ENCODE measurements at places on chromosomes 6 and 20.

DNA sequence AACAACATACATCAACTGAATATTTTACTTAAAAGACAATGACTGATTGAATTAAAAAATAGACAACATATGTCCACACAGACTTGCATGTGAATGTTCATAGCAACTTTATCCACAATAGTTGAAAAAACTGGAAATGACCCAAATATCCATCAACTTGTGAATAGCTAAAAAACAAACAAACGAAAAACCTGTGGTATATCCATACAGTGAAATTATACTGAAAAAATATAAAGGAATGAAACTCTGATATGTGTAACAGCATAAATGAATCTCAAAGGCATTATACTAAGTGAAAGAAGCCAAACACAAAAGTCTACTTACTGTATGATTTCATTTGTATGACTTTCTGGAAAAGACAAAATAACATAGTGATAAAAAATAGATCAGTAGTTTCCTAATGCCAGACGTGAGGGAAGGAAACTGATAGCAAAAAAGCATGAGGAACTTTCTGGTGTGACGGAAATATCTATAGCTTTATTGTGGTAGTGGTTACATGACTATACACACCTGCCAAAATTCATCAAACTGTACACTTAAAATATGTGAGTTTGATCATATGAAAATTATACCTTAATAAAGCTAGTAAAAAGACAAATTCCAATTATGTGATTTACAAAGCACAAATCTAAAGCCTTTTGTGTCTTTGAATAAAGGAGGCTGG, 123.2 kb downstream of the BACH2 start:
- no peak for DNase-seq

DNA sequence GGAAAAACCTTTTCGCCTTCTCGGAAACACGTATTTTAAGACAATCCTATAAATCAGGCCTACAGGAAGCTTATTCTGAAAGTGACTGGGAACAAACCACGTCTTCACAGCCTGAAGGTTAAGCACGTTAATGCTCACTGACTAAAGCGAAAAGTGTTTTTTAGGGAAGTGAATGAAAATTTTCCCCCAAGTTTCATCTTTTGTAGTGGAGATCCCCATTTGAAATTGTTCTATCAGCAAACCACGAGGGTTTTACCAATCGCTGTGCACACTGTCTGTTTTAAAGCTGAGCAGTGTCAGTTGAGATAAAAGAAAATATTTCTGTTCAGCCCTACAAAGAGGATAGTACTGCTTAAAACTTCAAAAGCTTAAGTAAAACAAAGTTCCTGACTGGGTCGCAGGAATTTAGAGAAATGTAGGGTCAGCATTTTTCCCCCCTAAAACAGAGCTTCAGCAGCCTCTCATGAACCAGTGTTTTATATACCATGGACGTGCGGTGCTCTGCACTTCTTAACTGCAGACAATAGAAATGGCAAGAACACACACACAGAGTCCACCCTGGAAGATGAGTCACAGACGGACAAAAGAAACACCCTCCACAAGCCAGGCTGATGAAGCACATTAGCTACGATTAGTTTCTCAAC, 34.9 kb downstream of the SLC22A23 start:
- DNase-seq = no peak

DNA sequence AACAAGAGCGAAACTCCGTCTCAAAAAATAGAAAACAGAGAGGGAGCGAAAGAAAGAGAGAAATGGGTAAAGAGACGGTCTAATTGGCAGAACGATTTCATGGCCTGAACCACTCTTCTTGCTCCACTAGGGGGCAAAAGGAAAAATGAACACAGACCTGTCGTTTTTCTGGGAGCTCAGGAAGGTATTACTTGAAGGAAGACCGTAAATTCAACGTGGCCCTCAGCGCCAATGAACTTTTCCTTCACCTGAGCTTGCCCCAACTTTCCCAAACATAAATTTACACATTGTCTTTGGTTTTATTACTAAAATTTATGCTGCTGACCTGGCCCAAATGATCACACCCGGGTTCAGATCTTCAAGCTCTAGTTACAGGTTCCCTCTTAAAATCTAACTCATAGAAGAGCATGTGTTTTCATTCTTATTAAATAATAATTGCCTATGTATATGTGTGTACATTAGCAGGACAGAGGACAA, 67.3 kb downstream of the ATP9A start:
- DNase-seq = no peak

- peak; percentile 17 for DNase-seq
These were observed 41.6 kb downstream of the IBTK start for GRCh38 chr6:82205930-82206392.

GRCh38 chr6:146106532-146106931, 77.7 kb downstream of the GRM1 start:
- no peak for DNase-seq

DNA sequence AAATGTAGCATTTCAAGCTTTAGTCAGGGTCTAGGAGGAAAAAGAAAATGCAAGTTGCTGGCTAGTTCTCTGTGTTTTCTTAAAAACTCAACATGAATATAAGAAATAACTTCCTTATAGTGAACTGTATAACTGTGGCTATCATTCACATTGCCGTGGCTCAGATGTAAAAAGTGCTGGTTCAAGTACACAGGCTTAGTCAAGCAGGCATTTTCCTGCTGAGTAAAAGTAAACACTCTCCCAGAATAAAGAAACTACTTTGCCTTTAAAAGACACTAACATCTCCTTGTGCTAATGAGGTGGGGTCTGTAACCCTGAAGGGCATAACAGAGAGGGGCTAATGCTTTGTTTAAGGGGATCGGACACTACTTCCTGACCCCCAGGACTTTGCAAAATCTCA, 3.3 kb downstream of the ATP5F1E start:
- no peak for DNase-seq

- DNase-seq = no peak
These were observed 194.5 kb upstream of the PLN start for GRCh38 chr6:118353564-118353963.

DNA sequence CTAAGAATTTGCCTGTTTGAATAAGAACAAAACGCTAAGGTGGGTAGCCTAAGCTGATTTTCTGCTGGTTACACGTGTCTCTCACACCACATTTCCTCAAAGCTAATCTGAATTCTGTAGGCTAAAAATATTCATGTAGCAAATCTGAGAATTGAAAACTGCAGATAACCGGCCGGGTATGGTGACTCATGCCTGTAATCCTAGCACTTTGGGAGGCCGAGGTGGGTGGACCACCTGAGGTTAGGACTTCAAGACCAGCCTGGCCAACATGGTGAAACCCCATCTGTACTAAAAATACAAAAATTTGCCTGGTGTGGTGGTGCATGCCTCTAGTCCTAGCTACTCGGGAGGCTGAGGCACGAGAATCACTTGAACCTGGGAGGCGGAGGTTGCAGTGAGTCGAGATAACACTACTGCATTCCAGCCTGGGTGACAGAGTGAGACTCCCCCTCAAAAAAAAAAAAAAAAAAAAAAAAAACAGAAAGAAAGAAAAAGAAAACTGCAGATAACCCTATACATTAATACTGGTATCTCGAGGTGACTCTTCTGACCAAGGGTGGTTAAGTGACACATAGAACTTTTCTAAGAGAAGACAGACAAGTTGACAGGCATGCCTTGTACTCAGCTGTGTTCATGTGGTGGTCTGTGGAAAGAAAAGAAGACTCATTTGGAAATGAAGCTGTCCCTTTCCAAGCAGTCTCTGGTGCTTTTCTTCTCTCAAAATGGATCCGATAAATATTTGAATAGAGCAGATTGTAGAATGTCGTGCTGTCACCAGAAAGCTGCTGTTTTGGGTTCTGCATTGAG, 24.7 kb upstream of the ASXL1 start:
- DNase-seq = no peak

DNA sequence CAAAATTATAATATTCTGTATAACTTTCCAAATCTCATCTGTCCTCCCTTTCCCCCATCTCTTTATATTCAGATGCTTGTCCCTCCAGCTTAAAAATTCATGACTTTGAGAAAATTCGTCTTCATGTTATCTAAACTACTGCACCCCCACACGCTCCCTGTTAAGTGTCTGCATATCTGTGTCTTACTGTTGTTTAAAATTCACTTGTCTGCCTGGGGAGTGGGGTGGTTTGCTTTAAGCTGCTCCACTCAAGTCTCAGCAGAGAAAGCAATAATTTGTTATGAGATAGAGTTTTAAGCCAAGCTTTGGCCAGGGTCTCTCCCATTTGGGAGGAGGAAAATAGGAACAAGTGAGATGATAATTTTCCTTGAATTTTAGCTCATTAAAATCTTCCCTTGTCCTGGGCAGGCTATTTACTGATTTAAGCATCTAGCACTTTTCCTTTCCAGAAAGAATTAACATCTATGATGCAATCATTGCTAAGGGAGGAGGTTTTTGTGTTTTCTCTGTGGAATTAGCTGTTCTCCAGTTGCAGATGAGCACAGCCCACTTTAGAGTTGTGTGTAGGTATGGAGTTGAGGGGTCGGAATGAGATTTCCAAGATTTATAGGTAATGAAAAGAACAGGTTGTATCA, 36.8 kb downstream of the MTHFD1L start:
- no peak for DNase-seq

GRCh38 chr6:151905854-151906253, 98.4 kb downstream of the ESR1 start:
- no peak for DNase-seq

DNA sequence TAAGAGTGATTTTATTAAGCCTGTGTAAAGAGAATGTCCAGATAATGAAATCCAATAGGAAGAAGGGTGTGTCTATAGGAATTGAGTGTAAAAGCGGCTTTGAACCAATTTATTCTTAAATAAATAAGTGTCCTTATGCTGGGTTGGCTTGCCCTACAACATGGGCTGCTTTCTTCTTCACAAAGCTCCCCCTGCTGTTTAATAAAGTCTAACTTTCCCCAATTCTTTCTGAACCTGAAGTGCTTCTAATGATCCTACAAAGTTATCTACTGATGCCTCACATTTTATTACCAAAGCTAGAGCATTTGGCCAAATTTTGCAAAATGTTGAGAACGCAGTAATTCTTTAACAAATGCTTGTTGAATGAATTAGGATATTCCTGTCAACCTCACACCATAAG, 36.3 kb upstream of the SIRT5 start:
- DNase-seq = no peak

- DNase-seq = no peak
These were observed 89.9 kb upstream of the SHLD1 start for GRCh38 chr20:5660346-5660745.

GRCh38 chr20:16158090-16158975, 414.9 kb downstream of the KIF16B start:
- DNase-seq = no peak

- no peak for DNase-seq
These were observed 270.7 kb upstream of the TAB2 start for GRCh38 chr6:149046822-149047246.

DNA sequence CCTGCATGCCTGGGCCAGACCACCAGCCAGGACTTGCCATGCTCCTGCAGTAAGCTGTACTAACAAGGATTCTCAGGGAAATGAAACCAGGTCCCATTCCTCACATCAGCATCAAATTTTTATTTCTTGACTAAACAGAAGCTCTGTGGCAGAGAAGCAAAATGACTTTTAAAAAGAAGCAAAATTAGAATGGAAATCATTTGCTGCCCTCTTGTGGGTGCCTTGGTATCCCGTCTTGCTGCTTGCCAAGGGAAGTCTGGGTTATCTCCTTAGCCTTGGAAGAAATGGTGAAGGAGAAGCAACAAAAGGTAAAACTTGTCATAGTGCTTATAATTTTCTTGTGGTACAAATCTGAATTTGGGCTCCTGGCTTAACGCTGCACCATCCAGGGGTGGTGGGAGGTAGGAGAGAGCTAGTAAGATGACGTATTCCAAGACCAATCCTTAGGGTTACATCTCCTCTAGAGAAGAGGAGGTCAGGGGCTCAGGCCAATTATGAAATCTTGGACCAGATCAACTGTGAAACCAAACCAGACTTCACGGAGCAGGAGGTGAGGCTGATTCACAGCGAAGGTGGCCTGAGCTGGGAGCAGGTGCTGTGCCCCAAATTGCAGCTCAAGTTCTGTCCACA, 107.5 kb downstream of the FAXC start:
- DNase-seq = no peak

GRCh38 chr20:12252793-12253192, 335.1 kb downstream of the BTBD3 start:
- DNase-seq = no peak

DNA sequence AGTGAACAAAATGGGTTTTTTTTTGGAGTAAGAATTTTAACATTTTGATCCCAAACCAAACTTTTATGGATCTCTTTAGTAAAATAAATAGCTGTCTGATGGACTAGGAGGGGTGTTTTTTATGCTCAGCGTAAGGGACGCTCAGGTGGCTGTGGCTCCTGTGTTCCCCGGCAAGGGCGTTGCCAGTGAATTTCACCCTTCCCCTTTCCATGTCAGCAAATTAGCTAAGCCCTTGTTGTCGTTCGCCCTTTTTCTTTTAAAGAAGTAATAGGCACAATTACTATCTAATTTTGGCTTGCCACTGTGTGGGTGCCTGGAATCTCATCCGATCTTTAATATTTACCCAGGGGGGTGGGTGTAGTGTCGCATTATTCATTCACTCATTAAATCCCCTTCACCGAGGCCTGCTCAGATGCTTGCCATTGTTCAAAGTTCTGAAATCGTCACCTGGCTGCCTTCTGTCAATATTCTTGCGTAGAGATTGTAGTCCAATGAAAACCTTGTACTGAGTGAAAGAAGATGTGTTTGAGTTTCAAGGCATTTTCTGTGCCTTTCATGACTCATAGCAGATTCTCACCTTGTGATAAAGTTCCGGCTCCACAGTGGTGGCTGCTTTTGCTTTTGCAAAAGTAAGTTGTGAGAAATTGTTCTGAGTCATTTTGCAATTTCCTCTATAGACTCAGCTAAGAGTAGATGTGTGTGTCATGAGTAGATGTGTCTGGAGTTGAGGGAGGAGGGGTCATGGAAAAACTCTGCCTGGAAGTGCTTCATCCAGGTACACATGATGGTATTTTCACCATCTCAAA, 40.0 kb upstream of the CLDN20 start:
- DNase-seq = peak; percentile 69

DNA sequence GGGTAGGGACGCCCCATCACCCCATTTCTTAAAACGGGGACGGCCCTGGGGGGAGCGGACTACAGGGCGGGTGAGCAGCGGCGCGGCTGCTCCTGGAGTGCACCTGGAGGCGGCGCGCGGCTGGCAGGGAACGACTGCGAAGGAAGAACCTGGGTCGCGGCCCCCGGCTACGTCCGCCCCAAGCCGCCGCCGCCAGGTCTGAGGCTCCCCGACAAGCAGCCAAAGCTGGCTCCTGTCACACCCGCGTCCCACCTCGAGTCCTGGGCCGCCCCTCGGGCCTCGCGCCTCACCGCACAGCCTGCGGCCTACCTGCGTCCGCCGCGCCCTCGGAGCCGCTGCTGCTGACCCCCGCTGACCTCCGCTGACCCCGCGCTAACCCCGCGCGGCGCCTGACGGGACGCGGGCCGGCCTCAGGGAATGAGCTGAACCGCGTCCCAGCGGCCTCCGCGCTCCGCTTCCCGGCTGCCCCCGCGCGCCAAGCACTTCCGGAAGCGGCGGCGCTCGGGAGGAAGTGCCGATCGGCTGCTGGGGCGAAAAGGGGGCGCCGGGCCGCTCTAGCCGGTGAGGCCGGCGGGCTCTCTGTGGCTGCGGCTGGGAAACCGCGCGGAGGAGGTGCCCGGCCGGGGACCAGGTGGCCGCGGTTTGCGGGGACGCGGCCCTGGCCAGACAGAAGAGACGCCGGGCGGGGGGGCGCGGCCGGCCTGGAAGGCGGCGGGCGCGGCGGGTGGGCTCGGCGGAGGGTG, at the start of the genes ARFRP1 and ZGPAT:
TSS of gene ARFRP1 (minus strand) at position 419 of the 743 bp plus-strand sequence. CDS start 885 bp downstream, outside the sequence.
TSS of gene ZGPAT (plus strand) at position 482 of the 743 bp plus-strand sequence. CDS start 542 bp downstream, outside the sequence.
- peak; percentile 40 for DNase-seq

GRCh38 chr6:22247916-22248482, 48.8 kb downstream of the PRL start:
- no peak for DNase-seq

Measured in pulmonary artery endothelial cell (primary cell).